ENCODE measurements at places on chromosomes 11 and 22.

DNA sequence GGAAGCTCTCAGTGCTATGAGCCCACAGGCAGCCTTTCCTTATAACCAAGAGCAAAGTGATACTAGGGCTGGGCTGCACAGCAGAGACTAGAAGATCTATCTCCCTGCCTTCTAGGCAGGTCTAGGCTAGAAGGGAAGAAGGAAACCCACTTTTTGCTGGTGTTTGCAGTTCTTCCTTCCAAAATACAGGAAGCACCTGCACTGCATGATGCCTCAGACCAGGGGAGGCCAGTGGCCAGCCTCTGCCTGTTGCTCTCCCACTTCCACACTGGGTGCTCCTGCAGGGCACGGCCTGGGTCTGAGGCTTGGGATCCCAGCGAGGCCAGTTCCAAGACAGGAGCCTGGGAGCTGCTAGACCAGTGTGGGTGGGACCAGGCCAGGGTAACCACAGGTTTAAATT is 6.0 kb upstream of the UCP3 start:
- no peak for DNase-seq

DNA sequence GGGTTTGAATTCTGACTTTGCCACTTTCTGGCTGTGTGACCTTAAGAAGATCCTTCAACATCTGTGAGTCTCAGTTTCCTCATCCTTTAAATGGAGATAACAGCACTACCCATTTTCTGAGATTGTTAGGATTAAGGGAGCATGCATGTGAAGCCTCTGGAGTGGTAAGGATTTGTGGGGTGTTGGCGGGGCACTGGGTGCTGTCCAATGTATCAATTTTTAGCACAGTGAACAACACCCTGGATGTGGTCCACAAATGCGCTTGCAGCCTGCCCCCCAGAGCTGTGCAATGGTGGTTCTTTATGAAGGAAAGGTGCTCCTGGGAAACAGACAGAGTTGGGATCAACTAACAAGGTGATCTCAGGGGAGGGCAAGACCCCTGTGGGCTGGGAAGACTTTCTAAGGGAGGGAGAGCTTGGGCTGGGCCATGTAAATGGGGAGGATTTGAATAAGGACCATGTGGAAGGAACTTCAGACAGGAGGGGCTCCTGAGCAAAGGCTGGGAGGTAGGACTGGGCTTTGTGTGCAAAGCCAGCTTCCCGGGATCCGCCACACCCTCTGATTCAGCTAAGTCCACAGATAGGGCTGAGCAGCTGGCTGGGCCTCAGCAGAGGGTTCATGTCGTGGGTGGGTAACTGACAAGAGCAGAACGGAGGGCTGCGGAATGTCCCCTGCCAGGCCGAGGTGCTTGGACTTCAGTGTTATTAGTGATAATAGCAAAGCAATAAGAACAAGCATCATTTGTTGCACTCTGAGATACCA is 22.7 kb upstream of the RASD2 start:
- DNase-seq: no peak

- no peak for DNase-seq
Observed at GRCh38 chr11:126669416-126669815, 313.9 kb downstream of the ST3GAL4 start.

DNA sequence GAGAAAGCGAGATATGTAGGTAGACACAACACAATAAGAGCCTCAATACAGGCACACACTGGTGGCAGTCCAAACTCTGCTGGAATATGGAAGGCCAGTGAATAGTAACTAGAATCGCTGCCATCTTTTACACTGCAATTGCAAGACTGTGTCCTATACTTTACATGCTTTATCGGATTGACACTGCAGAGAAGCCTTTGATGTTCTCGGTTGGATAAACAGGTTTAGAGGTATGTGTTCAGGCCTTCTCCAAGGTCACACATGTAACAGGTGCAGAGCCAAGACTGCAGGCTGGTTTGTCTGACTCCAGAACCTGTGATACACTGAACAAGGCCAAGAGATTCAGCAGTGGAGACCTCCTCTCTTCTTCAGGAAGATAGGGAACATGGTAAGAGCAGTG is 5.1 kb downstream of the SAA1 start:
- DNase-seq: no peak

- no peak for DNase-seq
Observed at GRCh38 chr22:35230839-35231584, 26.3 kb upstream of the HMGXB4 start.

DNA sequence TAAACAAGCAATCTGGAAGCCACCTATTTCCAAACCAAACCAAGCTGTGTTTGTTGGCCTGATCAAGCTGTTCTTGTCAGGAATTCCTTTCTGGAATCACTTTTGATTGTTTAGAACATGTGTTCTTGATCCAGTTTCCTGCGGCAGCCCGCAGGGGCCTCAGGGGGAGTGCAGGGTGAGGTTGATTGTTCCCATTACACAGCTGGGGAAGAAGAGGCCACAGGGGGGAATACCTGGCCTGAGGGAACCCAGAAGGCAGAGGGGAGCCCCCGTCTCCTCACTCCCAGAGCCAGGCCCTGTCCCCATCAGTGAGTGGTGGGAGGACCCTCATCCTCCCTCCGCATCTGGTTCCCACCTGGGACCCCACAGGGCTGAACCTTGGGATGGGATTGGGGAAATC is 4.2 kb downstream of the MRGPRD start:
- no peak for DNase-seq

- no peak for DNase-seq
Observed at GRCh38 chr22:44544816-44545433, 46.9 kb upstream of the RTL6 start.

GRCh38 chr11:83611600-83611999 is 325.4 kb upstream of the CCDC90B start:
- no peak for DNase-seq

DNA sequence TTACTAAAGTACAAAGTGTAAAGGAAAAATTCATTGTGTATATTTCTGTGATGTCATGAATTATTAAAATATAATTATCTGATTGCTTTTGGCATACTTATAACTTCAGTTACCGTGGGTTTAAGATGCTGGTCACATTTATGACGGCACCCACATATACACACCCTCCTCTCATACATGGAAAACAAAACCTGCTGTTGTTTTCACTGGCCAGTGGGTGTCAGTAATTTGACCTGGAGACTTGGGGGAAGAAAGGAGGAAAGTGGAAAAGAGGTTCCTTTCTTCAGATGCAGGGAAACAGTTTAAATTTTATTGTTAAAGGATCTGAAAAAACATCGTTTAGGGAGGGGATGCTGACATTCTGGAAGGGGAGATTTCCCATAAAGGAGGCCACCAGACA is 742 bp upstream of the BBOX1 start:
- DNase-seq: no peak

- no peak for DNase-seq
Observed at GRCh38 chr11:80462211-80462610, 1021.4 kb upstream of the TENM4 start.

DNA sequence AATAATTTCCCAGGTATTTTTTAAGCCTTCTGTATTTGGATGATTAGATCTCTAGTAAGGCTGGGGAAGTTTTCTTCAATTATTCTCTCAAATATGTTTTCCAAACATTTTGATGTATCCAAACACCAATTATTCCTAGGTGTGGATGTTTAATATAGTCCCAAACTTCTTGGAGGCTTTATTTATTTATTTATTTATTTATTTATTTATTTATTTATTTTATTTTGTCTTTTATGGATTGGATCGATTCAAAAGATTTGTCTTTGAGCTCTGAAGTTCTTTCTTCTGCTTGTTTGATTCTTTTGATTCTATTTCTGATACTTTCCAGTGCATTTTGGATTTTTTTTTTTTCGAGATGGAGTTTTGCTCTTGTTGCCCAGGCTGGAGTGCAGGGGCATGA is 2267.9 kb upstream of the RAG2 start:
- DNase-seq: no peak

GRCh38 chr22:36668854-36669253 is 34.7 kb downstream of the CACNG2 start:
- no peak for DNase-seq

DNA sequence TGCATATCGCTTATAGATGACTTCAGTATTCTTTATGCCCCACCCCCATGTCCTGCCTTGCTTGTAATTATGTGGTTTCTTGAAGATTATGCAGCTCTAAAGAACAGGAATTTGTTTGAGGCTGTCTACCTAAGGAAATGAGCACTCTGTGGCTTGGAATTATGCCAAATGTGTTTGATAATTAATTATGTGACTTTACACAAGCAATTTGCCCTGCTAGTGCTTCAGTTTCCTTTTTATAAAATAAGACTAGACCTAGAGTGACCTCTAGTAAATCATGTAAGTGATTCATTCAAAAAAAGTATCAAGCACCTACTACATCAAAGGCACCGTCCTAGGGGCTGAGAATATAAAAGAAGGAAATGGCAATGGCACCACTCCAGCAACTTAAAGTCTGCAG is 491.5 kb upstream of the KIRREL3 start:
- DNase-seq: no peak

GRCh38 chr22:39244496-39245129 is at the start of gene PDGFB:
TSS of gene PDGFB (minus strand) at chr22:39244982. CDS start at chr22:39243963, 1,019 bp downstream.
- no peak for DNase-seq

- DNase-seq: no peak
Observed at GRCh38 chr11:2950825-2951224, 21.6 kb upstream of the PHLDA2 start.

DNA sequence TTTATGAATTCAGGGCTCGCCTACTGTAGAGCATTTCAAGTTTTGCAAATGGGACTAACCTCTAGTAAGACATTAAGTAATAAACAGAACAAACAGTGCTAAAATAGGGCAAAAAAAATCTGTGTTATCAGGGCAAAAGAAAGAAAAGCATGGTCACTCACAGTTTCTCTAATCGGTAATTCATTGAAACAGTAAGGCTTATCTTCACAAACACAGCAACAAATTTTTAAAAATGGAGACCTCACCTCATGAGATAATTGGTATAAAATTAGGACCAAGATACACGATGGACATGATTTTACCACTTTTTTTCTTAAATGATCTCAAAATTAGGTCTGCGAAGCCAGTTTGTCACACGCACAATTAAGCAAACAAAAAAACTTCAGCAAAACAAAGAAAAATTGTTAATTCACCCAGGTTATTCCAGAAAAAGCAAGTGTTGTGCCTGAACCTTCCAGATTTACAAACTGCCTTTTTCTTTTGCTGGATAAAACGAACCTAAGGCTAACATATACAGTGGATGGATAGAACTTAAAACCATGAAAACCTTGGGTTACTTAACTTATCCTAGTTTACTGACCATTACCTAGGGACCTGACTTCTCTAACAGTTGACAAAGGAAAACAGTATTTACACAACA is 1.4 kb downstream of the TMEM123 start:
- no peak for DNase-seq

DNA sequence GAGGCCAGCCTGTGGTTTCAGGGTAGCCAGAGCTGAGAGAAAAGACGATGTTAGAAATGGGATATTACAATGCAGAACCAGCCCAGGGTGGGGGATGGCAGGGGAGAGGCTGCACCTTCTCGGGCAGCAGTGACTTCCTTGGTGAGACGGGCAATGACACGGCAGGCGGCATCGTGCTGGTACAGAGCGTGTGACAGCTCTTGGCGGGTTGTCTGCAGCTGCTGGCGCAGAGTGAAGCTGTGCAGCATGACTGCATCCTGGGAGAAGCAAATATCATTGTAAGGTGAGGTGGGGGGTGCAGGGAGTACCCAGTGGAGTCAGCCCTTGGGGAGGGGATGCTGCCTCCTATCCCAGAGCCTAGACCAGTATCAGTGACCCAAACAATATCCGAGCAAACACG is 3.8 kb downstream of the PRPF19 start:
- DNase-seq: no peak

- DNase-seq: no peak
Observed at GRCh38 chr11:47499161-47499560, 50.2 kb upstream of the RAPSN start.

GRCh38 chr11:30653606-30654005 is 67.5 kb upstream of the MPPED2 start:
- no peak for DNase-seq

DNA sequence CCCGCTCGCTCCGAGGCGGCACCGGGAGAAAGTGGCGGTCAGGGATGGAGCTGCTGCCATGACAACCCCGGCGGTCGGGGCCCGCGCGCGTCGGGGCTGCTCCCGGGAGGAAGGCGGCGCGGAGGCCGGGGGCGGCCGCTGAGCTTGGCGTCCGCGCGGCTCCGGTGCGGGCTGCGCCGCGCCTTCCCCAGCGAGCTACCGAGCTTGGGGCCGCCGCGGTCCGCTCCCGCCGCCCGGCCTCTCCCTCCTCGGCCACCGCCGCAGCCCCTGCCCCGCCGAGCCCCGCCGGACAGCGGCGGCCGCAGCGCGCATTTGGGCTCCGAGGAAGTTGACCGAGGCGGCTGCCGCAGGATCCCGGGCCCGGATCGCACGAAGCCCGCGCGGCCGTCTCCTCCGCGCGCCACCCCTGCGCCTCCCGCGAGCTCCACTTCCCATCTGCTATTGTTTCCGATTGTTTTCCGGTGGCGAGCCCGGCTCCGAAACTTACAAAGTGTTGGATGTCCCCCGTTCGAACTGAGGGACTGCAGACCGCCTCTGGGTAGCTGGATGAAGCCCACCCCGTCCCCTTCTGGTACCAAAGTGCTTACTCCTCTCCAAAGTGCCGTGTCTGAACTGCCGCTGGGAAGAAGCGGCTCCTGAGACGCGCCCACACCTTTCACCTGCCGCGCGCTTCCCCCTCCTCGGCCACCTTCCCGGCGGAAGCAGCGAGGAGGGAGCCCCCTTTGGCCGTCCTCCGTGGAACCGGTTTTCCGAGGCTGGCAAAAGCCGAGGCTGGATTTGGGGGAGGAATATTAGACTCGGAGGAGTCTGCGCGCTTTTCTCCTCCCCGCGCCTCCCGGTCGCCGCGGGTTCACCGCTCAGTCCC is 540.3 kb downstream of the NTM start:
- DNase-seq: no peak

DNA sequence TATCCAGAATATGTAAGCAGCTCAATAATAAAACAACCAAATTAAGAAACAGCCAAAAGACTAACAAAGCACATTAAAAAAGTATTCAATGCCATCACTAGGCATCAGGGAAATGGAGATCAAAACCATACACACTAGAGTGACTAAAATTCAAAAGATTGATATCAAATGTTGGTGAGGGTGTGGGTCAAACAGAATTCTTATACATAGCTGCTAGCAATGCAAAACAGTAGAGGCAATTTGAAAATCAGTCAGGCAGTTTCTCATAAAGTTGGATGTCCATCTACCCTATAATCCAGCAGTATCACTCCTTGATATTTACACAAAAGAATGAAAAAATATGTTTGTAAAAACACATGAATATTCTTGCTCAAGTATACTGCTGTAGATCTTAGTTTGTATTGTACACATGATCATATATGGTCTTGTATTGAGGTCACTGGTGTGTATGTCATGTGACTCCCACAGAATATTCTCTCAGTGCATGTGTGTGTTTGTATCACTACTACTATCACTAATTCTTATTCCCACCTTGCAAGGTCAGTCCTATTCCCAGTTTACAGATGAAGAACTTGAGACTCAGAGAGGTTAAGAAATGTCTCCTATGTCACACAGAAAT is 54.9 kb downstream of the SLC5A1 start:
- DNase-seq: no peak

DNA sequence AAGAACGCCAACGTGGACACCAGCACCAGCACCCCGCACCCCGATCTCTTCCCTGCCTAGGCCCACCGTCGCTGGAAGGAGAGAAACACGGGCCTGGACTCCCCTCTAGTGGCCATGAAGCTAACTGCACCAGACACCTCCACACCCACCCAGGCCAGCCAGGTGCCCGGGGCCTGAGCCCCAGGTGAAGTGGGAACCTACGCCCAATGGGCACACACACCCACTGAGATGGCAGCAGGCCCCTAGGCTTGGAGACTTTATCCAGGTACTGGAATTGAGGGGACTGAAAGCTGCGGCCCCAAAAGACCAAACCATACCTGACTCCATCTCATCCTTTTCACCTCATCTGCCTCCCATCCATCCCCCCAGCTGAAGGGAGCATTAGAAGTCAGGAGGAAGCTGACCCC is 81.0 kb downstream of the BUD13 start:
- peak; percentile 21 for DNase-seq

- DNase-seq: no peak
Observed at GRCh38 chr22:46001426-46002106, 24.6 kb upstream of the WNT7B start.
